ENCODE measurements at places on chromosomes 1 and 21. TPM values are rescaled to one million over a fixed set of nuclear protein-coding genes. Genes with fewer than 3 reads are reported as not detected.

The KIAA1614 gene
- total RNA-seq = 4.5 TPM

The SLC44A5 gene
- not detected for total RNA-seq

The TTC22 gene
- total RNA-seq = not detected

The EVA1C gene
- total RNA-seq = 7.2 TPM

The SPRR2F gene
- not detected for total RNA-seq

The DNAH14 gene
- total RNA-seq = 17.6 TPM

The TAL1 gene
- total RNA-seq = not detected

The OR6N1 gene
- not detected for total RNA-seq

The VHLL gene
- 0.39 TPM for total RNA-seq

The SPATA46 gene
- not detected for total RNA-seq

The SPRR2A gene
- not detected for total RNA-seq

The PDZK1 gene
- total RNA-seq = 0.39 TPM

The ZBTB8B gene
- under 0.01 TPM for total RNA-seq

The CFH gene
- total RNA-seq = 23.5 TPM

The FLG2 gene
- total RNA-seq = not detected

The OR2T35 gene
- total RNA-seq = not detected

The SLC22A15 gene
- total RNA-seq = 7.0 TPM

The KCNQ4 gene
- not detected for total RNA-seq

The RGS13 gene
- total RNA-seq = under 0.01 TPM

The TMEM52 gene
- 0.59 TPM for total RNA-seq

The CD244 gene
- not detected for total RNA-seq

The GBP6 gene
- total RNA-seq = not detected

The DNAJC28 gene
- total RNA-seq = 0.39 TPM

The ABCA4 gene
- total RNA-seq = under 0.01 TPM

The MACF1 gene
- total RNA-seq = 151 TPM

Data from subcutaneous preadipocyte (primary cell).